ENCODE measurements at places on chromosomes 13 and 19.

DNA sequence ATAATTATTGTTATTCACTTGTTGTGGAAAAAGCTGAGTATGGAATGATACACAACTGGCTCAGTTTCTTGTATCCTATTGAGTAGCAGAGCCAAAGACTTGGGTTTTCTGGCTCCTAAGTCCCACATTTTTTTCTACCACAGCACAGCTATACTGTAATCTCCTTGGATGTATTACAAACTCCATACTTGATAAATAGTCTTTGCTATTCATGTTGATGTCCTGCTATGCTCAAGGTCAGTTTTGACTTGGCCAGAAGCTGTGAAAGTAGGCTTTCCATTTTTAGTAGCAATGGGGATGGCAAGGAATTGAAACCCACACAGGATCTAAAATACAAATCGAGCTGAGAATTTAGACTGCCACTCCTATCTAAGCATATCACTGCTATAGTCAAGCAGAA lies 79.1 kb downstream of the B3GLCT start:
- DNase-seq, result no peak

- no peak for DNase-seq
Measured at GRCh38 chr13:41670873-41671443, 213.6 kb downstream of the RGCC start.

- no peak for DNase-seq
Measured at GRCh38 chr13:27522847-27523246, 72.5 kb upstream of the MTIF3 start.

DNA sequence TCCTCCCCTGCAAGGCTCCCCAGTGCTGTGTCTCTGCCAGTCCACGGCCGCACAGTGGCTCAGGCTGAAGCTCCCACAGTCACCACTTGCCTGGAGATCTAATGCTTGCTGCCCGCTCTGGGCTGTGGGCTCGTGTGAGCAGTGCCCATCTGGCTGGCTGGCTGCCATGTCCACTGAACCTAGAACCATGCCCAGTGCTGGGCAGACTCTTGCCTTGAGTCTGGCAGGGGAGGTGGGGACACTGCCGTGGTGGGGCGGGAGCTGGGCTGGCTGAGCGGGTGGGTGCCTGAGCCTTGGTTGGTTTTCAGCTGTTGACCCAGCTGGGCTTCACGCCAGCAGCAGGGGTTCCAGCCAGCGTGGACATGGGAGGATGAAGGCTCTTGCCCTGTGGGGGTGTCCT lies 52.3 kb downstream of the CRTC1 start:
- no peak for DNase-seq

- DNase-seq, result no peak
Measured at GRCh38 chr19:41915021-41915775, 13.1 kb downstream of the ERFL start.

GRCh38 chr13:24243302-24243701 lies 66.1 kb upstream of the C1QTNF9 start:
- DNase-seq, result no peak

GRCh38 chr13:24008679-24009078 lies 111.4 kb upstream of the C1QTNF9B start:
- DNase-seq, result no peak

DNA sequence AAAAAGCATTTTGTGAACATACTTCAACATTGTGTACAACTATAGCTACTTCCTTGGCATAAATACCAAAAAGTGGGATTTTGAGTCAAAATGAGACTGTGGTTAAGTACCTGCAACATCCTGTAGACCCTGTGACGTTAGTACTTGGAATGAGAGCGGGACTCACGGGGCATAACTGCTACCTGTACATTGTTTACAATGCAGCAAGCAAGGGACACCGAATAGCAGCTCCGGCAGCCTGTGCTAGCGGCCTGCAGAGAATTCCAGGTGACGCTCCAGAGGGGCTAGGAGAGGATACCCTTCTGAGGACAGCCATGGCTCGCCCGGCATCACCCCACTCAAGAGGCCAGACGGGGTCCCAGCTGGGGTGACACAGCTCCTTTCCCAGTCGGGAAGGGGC lies 824 bp upstream of the ZNF331 start:
- no peak for DNase-seq

GRCh38 chr19:48598996-48599700 lies 7.4 kb upstream of the SPACA4 start:
- no peak for DNase-seq

DNA sequence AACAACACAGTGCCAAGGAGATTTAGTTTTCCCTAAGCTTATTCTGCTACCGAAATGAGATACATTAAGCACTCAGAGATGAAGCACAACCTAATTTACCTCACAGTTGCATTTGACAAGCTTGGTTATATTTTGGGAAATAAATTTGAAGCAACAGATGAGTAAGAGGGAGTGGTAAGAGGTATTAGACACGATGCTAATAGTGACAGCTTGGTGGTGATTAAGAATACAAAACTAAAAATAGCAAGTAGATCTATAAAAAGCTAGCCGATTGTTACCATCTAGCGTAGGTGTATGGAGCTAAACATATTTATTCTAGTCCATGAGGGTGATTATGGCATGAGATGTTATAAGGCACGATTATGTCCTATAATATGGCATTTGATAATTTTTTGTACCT lies 208.5 kb downstream of the PCCA start:
- no peak for DNase-seq

GRCh38 chr13:38419312-38419873 lies 69.7 kb downstream of the UFM1 start:
- DNase-seq, result no peak

GRCh38 chr19:1811942-1812425 lies at the start of gene ATP8B3:
TSS of gene ATP8B3 (minus strand) at chr19:1812276. CDS start at chr19:1811736, 540 bp downstream.
- no peak for DNase-seq

GRCh38 chr13:85976242-85976641 lies 177.0 kb upstream of the SLITRK6 start:
- DNase-seq, result no peak

DNA sequence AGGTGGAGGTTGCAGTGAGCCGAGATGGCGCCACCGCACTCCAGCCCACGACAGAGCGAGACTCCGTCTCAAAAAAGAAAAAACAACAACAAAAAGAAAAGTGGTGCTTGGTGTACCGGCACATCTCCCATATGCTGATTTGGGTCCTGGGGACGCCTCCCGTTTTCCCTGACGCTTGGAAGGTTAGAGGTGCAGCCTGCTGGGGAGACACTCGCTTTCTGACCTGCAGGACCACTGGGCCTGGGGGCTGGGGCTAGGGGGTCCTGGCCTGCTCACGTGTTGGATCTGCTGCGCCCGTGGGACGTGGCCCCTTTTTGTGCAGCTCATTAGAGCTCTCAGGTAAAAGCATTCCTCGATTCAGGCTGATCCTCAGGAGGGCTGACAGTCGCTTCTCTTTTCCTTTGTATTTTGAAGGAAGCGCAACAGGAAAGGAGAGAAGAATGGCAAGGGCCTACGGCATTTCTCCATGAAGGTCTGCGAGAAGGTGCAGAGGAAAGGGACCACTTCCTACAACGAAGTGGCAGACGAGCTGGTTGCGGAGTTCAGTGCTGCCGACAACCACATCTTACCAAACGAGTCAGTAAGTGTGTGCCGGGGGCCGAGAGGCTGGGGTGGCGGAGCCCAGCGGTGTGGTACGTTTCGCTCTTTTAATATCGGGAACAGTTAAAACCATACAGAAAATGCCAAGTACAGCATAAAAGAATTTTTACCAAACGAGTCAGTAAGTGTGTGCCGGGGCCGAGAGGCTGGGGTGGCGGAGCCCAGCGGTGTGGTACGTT lies 25.1 kb downstream of the ATP4B start:
- DNase-seq, result no peak

DNA sequence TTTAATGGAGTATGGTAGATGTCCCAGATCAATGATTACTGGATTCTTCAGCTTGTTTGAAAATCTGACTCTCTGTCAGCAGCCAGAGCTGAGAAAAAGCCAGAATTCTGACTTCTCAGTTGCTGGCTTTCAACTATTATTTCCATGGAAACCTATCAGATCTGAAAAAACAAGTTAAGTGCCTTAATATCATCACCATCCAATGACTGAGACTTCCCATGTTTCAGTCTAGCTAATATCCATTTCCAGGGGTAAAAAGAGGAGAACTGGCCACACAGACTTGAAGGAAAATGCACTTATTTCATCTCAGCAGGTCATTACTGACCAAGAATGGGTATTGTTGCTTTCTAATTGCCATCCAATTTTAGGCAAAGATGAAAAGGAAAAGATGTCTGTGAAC lies 75.2 kb downstream of the TNFSF11 start:
- DNase-seq, result no peak
